ENCODE measurements at places on chromosomes 12 and 14.
A peak's percentile ranks its signal among the peaks of the same experiment; 100 is the strongest.

DNA sequence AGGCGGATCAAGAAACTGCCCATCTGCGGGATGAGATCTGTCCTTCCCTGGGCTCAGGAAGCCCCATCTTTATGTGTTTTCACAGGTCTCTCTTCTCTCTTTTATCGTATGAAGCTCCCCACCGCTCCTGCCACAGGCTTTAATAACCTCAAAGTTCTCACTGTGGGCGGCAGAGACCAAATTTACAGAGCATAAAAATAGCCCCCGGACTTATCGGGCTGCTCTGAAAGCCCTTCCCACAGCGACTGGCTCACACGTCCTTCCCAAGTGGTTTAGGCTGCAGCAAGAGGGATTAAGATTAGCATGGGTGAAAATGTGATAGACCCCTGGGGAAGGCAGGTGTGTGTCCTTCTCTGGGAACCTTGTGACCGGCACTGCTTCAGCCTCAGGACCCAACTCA is 47.8 kb downstream of the TESC start:
- no peak for DNase-seq

GRCh38 chr14:94113908-94114588 is 3.5 kb downstream of the IFI27 start:
- DNase-seq: no peak

- DNase-seq: no peak
Observed at GRCh38 chr14:58066115-58066514, 85.9 kb downstream of the ARMH4 start.

DNA sequence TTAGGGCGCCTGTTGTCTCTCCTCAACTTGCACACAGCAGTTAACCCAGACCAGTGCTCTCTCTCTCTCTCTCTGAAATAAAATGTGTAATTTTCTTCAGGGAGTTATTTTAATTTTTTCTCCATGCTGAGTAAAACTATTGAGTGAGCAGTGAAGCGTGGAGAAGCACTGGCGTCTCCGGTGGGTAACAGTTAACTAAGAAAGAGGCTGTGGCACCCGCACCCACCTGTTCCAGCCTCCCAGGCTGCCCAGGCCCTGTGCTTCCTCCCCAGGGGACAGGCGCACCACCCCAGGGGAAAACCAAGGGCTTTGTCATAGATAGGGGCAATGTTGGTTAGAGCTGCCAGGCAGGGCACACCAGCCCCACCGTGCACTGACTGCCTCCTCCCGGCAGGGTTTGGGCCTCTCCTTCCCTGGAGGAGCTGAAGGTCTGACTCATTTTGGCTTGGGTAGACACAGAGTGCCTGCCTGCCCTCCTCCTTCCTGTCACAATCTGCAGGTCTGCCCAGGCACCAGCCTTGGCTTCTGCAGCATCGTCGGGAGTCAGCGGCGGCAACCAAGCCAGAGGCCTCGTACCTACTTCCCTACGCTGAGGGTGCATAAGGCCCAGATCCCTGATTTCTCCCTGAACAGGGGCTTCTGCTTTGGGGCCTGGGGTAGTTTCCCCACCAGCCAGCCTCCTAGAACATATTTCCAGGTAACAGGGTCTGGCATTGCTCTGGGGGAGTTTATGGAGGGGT is 3.9 kb downstream of the HOXC5 start:
- no peak for DNase-seq

GRCh38 chr12:31732926-31733548 is 4.2 kb upstream of the AMN1 start:
- peak; percentile 38 for DNase-seq

- no peak for DNase-seq
Observed at GRCh38 chr12:58443273-58443980, 476.9 kb downstream of the LRIG3 start.

- DNase-seq: no peak
Observed at GRCh38 chr12:103793512-103794045, 47.5 kb downstream of the NT5DC3 start.

DNA sequence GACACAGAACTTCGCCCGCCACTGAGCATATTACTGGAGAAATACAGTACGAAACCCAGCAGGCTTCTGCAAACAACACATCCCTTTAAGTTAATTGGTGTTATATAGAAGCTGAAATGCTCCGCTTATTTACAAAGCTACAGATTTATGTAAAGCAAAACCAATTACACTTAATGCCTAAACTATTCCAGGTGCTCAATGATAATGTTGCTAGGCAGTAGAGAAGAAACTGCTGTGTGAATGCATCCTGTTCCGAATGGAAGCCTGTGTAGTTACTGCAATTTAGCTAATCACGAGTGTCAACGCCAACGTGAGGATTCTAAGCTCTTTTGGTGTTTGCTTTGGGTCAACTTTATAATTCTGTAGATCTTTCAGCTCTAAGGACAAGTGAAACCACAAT is 89.8 kb downstream of the SLC15A5 start:
- DNase-seq: no peak

GRCh38 chr12:29782871-29783772 is 620 bp downstream of the TMTC1 start:
- DNase-seq: peak; percentile 1

GRCh38 chr14:25111061-25111601 is 61.2 kb upstream of the STXBP6 start:
- DNase-seq: no peak

DNA sequence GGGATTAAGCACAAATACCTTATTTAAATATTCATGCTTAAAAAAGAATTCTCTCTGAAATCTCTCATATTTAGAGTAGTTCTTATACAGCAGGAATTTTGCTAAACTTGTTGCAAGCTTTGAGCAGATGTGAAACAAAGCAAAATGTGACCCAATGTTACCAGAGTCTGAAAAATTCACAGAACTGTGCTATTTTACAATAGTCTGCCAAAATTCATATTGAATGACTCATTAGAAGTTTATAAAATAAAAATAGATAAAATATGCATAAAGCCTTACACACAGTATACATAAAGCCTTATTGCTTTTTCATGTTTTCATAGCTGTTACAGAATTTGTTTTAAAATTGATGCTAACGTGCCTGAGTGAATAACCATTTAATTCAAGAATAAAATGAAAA is 17.8 kb upstream of the RHOJ start:
- DNase-seq: no peak

DNA sequence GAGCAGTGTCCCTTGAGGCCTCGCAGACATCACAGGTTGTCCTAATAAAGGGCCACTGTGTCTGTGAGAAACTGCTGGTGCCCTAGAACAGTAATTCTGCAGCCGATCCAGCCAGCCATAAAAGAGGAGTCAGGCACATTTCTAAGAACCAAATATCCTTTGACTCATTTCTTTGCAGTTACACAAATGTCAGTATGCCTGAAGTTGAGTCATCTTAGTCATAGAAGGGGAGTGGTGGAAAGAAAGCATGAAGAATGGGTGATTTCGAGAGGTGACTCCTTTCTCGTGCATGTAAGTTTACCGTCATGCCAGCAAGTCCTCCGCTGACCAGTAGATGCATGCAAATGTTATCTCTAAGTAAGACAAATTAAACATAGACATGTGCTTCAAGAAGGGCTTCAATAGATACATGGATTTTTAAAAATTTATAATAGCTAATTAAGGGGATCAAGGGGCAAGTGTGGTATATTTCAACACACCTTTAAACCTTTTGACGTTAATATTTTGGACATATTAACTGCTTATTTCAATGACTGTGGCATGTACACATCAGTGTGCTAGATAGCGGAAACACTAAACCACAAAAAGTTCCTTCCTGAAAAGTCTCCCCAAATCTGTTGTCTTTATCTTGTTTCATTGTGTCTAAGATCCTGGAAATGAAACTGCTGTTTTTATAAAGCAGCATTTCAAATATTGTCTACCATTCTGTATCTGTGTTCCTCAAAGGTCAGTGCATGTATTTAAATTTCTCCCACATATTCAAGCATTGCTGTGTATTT is 497.4 kb downstream of the NPAS3 start:
- DNase-seq: no peak

GRCh38 chr12:7107636-7108002 is 1.4 kb downstream of the C1RL start:
- no peak for DNase-seq

- DNase-seq: no peak
Observed at GRCh38 chr14:39320318-39320717, 86.6 kb downstream of the MIA2 start.

DNA sequence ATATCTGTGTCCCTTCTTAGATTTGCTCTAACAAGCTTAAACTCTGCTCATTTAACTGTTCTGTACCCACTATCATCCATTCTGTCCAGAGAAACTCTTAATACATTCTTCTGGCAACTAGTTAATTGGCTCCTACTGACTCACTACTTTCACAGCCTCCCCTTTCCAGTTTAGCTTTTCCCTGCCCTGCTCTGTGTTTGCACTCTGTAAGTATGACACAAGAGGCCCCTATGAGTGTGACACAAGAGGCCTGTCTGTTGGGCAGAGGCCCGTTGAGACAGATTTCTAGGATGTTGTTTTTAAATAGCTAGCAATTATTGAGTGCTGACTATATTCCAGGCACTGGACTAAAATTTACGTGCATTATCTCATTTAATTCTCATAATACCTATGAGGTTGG is 246.0 kb upstream of the DAAM1 start:
- DNase-seq: no peak

GRCh38 chr14:73467377-73467776 is 9.0 kb upstream of the NUMB start:
- peak; percentile 74 for DNase-seq

GRCh38 chr12:40827683-40828592 is 135.7 kb downstream of the CNTN1 start:
- no peak for DNase-seq

DNA sequence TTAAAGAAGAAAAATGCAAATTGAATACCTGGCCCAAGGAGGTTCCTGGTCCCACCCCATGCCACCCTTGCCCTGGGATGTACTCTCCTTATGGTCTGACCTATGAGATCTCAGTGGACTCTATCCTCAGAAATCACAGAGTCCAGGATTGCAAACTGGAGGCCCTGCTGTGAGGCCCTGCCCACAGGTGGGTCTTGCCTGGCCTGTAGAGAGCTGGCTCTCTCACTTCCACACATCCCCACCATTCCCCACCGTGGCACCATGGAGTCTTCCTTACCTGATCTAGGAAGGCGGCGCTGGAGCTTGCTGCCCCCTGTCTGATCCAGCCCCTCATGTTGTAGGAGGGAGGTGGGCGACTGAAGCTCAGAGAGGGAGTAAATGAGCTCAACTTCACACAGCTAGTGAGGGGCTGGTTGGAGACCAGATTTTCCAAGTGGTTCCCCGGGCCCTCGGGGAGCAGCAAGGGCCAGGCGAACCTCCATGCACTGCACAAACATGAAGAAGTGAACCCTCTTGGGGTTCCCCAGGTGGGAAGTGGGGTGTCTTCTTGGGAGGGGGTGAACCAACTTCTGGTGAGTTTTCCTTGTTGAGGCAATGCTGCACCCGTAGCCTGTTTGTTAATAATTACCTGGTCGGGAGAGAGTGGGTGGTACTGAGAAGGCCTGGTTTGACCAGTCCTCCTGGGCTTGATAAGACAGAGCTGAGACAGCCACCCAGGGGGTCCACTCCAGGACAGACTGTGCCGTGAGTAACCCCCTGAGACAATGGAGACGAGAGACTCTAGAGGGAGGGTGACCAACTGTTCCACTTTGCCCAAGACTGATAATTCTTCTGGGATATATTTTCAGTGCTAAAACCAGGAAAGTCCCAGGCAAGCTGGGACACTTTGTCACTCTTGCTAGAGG is at the start of gene SERPINA4:
Gene SERPINA4 (plus strand): TSS at position 692 of the 905 bp plus-strand sequence. CDS start 2,041 bp downstream, outside the sequence.
- DNase-seq: no peak

DNA sequence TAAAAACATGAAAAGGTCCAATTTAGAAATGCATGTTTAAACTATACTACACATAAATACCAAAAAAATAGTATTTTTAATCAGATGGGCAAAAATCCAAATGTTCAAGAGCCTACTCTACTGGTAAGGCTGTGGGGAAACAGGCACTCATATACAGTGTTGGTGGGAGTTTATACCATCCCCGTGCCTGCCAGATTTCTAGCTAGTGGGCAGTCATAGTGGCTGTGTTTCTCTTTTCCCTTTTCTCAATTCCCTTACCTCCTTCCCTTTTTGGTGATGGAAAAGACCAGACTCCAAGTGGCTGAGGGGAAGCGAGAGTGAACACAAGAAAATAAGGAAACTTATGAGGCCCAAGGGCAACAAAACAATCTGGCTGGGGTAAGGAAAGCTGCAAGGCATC is 14.7 kb downstream of the ZNF641 start:
- no peak for DNase-seq

DNA sequence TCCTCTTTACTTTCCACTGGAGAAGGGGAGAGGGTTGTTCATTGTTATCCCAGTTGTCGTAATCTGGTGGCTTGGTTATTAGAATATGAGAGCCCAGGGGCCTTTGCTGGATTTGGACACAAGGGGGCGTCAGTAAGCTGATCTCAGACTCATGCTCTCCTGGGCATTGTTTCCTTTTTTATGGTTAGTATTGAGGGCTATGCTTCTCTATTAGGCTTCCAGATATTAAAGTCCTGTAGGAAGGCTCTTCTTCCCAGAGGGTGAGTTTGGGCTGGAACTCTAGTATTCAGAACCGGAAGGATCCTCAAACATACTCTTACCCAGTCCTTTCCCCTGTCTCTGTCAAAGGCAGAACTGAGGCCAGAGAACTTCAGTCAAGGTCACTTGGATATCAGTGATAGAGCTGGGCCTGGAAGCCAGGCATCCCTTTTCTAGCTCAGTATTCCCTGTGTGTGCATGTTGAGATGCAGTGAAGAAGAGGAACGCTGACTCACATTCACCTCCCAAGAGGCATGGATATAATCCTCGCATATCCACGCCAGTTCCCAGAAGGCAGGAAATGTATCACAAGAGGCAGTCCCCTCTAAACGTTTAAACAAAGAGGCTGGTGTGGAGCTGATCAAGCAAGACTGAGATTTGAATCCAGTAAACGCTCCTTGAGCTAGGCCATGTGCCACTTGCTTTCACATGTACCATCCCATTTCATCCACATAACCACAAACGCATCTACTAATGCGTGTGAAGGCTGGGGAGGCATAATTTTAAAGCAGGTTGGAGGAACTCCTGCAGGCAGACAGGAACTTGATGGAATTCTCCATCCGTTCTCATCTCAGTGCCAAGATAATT is 41.6 kb downstream of the UBE3B start:
- peak; percentile 36 for DNase-seq

DNA sequence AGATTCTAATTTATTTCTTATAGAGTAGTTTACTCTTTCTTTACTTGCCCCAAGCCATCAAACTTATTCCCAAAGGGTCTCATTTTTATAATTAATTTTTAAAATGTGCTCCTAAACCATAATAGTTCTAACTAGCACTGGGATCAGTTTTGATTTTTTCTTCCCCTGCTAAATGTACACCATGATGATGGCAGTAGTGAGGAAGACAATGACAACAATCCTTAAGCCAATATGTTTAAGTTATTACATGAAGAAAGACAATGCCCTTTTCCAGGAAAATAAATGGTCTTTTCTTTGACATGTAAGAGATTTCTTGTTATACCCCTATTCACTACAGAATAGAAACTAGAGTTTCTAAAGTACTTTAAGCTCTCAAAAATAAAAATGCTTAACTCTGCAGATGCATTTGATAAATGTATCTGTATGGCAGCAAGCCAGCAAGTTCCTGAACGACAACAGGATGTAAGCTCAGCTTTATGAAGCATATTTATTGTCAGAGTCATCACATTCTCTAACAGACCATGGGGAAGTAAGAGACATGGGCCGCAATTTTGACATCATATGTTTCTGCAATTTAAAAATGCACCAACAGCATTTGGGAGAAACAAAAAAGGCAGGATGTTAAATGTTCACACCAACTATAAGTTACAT is 36.0 kb upstream of the SNX6 start:
- no peak for DNase-seq

- DNase-seq: no peak
Observed at GRCh38 chr14:35687335-35687939, 121.7 kb downstream of the RALGAPA1 start.

- DNase-seq: no peak
Observed at GRCh38 chr12:127205781-127206555, 1061.0 kb upstream of the TMEM132C start.

- DNase-seq: no peak
Observed at GRCh38 chr12:117580718-117581062, 219.3 kb upstream of the NOS1 start.

Data from activated T-cell treated with anti-CD3 and anti-CD28 coated beads for 48 hours (primary cell).